Stimulated activated CD4-positive, alpha-beta T cell treated with anti-CD3 and anti-CD28 coated beads, TNF-alpha, amount 100 ng/mL, for 4 hours (primary cell): ENCODE measurements at places on chromosomes 6 and 20.

GRCh38 chr20:15700147-15700765 is 873.0 kb downstream of the KIF16B start:
- no peak for DNase-seq

- DNase-seq = no peak
Observed at GRCh38 chr6:139519097-139519496, 144.6 kb upstream of the CITED2 start.

DNA sequence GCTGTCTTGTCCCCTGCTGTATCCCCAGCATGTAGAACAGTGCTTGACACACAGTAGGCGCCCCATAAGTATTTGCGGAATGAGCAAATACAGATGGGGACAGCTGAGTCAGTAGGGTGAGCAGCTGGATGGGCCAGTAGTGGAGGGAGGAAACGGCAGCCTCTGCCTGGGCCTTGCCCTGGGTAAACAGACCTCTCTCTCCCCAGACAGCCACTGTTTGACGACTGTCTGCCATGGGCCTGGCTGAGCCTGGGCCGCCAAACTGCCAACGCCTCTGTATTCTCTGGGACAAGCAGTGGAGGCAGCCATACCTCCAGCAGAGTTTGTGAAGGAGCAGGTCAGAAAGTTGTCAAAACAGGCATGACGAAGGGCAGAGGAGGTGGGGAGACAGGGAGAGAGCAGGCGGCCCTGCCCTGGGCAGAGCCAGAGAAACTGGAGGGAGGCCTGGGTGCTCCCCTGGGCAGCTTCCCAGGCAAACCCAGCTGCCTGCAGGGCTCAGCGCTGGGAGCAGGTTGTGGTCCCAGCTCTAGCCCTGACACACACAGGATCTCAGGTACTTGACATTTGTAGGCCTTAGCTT is 15.2 kb downstream of the HNF4A start:
- DNase-seq = no peak

GRCh38 chr6:150841697-150842096 is 23.8 kb upstream of the MTHFD1L start:
- DNase-seq = no peak

GRCh38 chr6:11983306-11983705 is 28.8 kb upstream of the HIVEP1 start:
- DNase-seq = no peak

GRCh38 chr6:169513478-169514193 is 188.2 kb downstream of the WDR27 start:
- no peak for DNase-seq

- DNase-seq = no peak
Observed at GRCh38 chr20:5548107-5548506, 202.1 kb upstream of the SHLD1 start.

DNA sequence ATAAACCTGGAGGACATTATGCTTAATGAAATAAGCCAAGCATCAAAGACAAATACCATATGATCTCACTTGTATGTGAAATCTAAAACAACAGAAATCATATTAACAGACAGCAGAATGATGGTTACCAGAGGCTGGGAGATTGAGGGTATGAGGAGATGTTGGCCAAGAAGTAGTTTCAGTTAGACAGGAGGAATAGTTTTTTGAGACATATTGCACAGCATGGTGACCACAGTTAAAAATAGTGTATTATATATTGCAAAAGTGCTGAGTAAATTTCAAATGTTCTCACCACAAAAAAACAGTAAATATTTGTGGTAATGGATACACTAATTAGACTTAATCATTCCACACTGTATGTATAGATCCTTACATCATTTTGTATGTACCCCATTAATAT is 1.8 kb downstream of the GABRR1 start:
- no peak for DNase-seq

DNA sequence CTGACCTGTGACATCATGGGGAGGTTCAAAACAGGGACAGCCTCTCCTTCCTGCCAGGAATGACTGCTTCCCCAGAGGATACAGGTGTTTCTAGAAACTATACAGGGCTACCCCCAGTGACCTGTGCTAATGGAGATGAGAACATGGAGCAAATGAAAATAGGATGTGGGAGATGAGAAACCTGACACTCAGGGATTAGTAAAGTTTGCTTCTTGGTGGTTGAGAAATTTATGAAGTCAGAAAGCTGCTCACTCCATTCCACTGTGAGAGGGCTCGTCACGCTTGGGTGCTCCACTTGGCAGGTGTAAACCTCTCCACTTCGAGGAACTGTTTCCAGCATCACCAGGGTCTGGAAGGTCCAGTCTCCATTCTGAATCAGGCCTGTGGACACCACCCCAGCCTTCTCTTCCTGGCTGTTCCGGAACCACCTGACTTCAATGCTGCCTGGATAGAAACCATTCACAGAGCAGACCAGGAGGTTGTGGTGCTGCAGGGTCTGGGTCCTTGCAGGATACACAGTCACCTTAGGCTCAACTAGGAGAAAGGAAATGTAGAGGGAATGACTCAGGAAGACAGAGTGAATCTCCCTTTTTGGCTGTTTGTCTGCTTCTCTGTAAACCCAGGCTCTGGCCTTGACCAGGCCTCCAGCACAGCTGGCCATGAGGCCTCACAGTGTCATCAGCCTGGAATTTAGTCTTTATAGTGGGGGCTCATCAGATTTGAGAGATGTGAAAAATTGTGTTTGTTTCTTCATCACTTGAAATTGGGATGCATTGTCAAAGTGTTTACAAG is 10.8 kb downstream of the HLA-DRB5 start:
- DNase-seq = no peak

- DNase-seq = no peak
Observed at GRCh38 chr6:129686941-129687627, 22.9 kb downstream of the ARHGAP18 start.

DNA sequence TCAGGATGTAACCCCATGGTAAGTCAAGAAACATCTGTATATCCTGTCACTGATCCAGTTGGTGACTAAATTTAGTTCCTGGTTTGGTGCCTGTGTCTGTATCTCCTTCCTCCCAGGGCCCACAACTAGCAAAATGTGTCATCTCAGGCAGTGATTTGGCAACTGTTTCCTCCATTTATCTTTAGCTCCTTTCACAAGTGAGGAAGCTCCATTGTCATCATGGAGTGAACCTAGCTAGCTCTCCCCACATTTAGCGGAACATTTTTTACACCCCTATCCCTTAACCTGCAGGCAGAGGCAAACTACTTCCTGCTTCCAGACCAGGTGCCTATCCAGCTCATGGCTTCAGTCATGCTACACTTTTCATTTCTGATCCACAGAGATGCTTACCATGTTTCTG is 99.5 kb downstream of the IPCEF1 start:
- DNase-seq = no peak

DNA sequence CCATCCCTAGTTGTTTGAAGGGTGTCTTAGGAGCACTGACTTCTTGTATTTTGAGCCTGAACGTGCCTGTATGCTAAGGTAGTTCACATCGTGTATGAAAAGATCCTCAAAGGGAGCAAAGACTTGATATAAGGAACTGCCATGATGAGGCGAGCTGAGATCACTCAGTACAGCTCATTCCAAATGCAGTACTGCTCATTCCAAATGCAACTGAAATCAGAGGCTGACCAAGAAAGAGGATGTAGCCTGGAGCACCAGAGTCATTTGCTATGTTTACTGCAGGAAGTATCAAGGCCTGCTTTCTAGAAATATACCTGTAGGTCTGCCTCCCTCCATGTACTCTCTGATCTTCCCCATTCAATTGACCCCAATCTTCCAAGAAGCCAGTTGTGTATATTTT is 832.2 kb downstream of the EYS start:
- no peak for DNase-seq

DNA sequence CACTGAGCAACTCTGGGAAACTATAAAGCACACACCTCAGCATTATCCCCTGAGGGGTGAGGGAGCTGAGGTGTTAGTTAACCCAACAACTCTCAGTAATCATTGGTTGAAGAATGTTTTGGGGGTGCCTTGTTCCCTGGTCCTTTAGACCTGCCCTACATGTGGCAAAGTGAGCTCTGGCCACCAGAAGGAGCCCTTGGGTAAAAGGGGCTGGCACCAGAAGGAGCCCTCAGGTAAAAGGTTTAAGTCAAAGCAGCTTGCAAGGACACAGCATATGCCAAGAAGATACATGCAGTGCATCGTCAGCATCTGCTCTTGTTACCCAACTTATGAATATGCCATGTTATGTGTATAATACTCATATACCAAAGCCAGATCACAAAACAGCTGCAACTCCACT is 1081.7 kb downstream of the KIF16B start:
- no peak for DNase-seq

- no peak for DNase-seq
Observed at GRCh38 chr20:8749986-8750385, 318.9 kb upstream of the PLCB4 start.

DNA sequence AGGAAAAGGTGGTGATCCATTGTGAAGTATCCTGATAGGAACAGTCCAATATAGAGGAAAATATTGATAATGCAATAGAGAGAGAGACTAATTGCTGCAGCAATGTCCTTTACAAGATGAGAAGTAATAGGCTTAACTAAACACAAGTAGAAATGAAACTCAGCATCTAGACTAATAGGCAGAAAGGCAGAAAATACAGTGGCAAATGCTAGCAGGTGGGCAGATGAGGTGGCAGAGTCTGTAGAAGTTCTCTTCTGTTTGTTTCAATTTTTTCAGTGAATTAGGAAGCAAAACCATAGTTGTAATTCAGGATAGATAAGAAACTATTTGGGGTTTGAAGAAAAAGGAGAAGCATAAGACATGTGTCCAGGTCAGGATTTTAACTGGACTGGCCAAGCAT is 236.7 kb upstream of the HS3ST5 start:
- DNase-seq = no peak

- no peak for DNase-seq
Observed at GRCh38 chr20:44600301-44600700, 17.9 kb downstream of the PKIG start.

- DNase-seq = no peak
Observed at GRCh38 chr6:144305985-144306384, 20.9 kb downstream of the UTRN start.

- peak; percentile 90 for DNase-seq
Observed at GRCh38 chr6:89829472-89830169, at the start of gene CASP8AP2. CASP8AP2 (plus strand) TSS chr6:89829880.

- no peak for DNase-seq
Observed at GRCh38 chr20:40880063-40880728, 148.4 kb upstream of the TOP1 start.

DNA sequence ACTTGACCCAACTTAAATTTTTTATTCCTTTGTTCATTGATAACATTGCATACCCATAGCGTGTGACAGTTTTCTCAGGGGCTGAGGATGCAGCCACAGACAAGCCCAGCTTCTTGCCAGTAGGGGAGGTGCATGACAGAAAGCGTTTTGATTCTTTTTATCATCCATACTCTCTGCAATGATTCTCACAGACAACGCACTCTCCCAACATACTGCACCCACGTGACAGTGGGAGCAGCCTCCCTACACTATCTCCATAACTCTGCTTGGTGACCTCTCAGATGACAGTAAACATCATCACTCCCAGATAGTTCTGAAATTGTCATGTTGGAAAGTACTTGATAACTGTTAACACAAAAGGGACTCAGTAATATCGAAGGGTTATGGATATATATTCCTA is 481.2 kb upstream of the AGPAT4 start:
- DNase-seq = no peak

GRCh38 chr20:10445758-10446157 is 10.7 kb downstream of the SLX4IP start:
- no peak for DNase-seq

- DNase-seq = no peak
Observed at GRCh38 chr6:138371452-138371711, 6.3 kb upstream of the SMIM28 start.

DNA sequence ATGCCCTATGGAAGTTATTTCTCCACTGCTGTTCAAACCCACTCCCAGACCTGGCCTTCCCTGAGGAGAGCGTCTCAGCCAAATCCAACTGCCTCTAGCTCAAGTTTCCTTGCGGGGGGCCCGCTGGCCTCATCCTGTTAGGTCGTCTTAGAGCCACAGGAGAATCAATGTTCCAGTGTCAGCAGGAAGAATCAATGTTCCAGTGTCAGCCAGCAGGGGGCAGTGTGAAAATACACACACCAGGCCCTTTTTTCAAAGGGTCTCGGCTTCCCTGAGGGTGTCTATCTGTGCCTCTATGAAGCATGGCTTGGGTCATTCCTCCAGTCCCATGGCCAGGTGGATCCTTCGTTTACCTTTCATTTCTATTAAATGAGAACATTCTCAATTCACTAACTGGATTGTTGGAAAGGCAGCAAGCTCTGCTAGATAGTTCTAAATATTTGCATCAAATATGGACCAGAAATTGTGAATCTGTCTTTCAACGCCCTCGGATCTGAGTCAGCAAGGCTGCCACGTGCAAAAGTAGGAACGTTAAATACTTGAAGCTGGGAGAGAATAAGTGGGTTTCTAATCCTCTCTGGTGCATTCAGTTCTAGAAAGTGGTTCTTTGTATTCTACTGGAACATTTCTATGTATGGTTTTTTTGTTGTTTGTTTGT is 19.2 kb downstream of the PRND start:
- DNase-seq = peak; percentile 26

DNA sequence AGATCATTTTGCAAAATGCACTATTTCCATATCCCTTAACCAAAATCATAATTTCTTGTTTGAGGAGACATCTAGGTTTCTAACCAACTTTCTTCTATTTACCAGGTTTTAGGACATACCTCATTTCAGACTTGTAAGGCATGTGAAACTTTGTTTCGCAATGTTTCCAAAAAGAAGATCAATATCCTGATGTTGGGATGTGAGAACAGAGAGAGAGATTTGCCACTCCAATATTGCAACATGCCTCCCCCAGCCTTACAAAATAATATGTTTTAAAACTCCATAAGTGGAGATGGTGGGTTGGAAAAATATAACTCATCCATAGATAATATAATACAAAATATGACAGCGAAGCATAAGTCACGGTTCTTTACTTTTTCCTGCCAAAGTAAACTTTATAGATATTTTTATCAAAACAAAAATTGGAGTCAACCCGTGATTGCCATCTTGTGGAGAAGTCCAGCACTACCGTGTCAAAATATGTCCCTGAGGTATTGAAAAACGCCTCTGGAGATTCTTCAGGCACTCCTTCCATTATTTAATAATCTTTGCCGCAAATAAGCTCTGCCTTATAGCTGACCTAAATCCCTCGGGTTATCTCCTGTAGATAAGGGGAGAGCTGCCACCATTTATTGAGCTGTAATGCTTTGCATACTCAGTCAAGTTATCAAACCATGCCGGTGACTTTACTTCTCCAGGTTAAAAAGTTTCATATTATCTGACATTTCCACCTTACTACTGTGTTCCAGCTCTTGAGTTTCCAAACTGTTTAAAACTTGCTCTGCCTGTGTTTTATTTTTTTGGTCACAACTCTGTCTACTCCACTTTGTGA is 534.2 kb downstream of the HACE1 start:
- no peak for DNase-seq
